Stimulated activated CD4-positive, alpha-beta T cell treated with anti-CD3 and anti-CD28 coated beads, Interleukin-1b, Interleukin-23, amount 100 ng/mL, for 1 hour (primary cell): ENCODE measurements at places on chromosomes 16 and 17.

DNA sequence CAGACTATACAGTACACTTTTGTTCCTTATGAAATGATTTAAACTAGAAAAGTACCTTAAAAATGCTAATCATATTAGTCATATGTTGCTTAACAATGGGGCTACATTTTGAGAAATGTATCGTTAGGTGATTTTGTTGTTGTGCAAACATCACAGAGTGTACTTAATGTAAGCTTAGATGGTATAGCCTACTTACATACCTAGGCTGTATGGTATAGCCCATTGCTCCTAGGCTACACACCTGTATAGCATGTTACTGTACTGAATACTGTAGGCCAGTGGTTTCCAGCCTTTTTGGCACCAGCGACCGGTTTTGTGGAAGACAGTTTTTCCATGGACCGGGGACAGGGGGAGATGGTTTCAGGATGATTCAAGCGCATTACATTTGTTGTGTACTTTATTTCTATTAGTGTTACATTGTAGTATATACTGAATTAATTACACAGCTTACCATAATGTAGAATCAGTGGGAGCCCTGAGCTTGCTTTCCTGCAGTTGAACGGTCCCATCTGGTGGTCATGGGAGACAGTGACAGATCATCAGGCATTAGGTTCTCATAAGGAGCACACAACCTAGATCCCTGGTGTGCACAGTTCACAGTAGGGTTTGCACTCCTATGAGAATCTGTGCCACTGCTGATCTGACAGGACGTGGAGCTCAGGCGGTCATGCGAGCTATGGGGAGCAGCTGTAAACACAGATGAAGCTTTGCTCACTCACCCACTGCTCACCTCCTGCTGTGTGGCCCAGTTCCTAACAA is 35.0 kb upstream of the MRC2 start:
- DNase-seq: no peak

DNA sequence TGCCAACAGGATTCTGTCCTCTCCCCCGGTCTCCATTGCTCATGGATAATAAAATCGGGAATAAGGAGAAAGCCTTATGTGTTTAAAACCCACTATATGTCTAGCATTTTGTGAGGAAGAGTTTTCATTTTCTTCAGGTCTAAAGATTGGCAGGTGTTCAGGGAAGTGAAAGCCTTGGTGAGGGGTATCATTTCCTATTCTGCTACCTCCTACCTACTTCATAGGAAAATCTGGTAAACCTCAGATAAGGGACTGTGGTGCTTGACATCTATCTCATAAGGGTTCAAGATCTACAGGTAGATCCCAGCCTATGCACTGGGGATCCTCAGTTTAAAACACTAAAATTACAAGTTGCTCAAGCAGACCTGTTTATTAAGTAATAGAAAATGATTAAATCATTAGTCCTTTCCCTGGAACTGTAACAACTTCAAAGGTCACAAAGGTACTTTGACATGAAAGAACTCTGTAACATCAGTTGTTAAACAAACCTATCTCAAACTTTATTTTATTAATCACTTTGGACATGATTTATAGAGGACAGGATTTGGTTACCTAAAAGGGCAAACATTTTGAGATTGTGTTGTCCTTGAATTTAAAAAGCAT is 6.5 kb downstream of the MOSMO start:
- DNase-seq: no peak

DNA sequence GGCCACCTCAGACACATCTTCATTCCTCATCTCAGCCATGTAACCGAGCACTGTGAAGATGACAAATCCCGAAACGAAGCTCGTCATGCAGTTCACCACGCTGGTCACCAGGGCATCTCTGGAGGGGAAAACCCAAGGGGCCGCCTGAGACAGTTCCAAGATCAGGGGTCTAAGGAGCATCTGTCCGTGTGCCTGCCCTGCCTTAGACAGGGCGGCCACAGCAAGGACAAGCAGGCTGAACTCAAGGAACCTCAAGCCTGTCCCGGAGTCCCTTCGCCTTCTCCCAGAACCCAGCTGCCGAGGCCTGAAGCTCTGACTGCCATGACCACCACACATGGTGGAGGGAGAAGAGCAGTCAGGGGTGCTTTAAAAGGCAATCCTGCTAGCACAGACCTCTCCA is 22.7 kb downstream of the SLC6A4 start:
- DNase-seq: no peak

- DNase-seq: no peak
Observed at GRCh38 chr16:5971924-5972323, 874.3 kb upstream of the EEF2KMT start.

GRCh38 chr16:35185366-35186044 is 1726.1 kb downstream of the TP53TG3F start:
- no peak for DNase-seq

DNA sequence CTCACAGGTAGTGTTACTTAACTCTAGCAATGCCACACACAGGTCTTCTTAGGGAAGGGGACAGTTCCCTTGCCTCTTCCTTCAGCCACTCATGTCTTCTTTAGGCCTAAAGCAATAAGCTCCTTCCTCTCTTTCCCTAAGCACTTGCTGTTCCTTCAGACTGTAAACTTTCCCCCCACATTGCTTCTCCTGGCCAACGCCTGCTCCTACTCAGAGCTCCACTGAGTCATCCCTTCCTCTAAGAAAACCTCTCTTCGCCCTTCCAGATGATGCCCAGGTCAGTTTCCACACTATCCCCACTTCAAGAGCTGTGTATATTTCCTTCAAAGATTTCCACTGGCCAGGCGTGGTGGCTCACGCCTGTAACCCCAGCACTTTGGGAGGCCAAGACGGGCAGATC is 12.5 kb upstream of the EPOP start:
- DNase-seq: no peak

DNA sequence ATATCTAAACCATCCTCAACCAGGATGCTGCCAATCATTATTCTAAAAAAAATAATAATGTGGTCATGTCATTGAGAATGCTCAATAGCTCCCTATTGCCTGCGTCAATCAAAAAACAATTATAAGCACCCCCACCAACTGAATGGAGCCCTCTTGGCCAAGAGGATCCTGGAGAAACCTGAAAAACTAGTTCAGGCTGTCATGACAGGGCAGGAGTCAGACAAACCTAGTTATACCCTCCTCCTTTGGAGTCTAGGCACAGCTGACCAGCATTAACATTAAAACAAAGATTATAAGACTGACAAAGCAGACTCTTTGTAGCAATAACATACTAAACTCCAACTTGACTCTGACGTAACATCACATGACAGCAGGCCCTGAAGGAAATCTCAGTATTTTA is 119.2 kb upstream of the CCL2 start:
- no peak for DNase-seq

DNA sequence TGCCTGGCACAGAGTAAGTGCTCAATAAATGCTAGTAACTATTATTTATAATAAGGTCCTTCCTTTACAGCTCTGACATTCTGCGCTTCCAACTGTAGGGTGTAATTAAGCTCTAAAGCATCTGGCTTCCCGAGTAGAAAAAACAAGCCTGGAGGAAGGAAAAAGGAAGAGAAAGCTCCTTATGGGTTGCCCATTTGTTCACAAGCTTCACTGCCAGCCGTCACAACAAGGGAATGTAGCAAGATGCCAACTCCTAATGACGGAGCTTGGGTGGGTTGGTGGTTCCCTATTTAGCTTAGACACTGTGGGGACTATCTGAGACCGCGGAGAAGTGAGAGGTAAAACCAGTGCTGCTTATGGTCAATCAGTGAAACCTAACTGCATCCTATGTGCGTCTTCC is 7.3 kb upstream of the RPRML start:
- DNase-seq: no peak

- DNase-seq: no peak
Observed at GRCh38 chr17:66647391-66647983, 187.4 kb upstream of the CACNG5 start.

DNA sequence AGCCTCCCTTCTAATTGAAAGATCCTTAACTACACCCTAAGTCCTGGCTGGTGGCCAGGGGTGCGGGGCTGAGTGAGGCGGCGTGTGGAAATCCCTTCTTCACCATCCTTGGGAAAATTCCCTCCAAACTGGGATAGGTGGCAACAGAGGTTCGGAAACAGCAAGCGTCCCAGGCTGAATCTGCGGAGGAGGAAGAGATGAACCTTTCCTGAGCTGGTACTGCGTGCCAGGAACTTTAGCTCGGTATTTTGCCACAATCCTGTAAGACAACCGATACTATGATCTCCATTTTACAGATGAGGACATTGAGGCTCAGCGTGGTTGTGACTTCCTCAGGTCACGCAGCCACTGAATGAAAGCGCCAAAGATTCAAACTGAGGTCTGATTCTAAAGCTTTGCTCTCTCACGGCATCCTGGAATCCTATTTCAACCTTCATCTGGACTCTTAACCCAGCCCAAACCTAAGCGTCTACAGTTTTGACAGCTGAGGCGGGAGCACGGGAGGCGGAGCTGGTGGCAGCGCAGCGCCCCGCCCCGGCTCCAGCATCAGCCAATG is 583 bp upstream of the CYLD start:
- DNase-seq: no peak

DNA sequence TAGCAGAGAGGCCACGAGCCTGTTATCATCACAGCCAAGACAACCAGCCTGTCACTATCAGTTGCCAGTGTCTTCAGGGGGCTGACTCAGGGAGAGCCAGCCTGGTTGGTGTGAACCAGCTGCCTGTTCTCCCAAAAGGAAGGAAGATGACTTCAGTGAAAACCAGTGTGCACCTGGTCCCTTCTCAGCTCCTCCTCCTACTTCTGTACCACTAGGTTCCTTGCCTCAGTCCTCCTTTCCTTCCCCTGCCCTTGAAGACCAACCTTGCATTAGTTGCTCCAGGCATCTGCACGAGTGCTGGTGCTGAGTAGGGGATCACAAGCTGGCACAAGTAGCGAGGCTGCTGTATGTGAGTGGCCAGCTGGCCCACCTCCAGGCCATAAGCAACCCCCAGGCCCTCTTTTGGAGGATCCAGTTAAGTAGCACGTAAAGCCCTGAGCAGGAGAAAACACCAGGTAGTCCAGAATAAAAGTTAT is 8.5 kb downstream of the TUBG1 start:
- no peak for DNase-seq

DNA sequence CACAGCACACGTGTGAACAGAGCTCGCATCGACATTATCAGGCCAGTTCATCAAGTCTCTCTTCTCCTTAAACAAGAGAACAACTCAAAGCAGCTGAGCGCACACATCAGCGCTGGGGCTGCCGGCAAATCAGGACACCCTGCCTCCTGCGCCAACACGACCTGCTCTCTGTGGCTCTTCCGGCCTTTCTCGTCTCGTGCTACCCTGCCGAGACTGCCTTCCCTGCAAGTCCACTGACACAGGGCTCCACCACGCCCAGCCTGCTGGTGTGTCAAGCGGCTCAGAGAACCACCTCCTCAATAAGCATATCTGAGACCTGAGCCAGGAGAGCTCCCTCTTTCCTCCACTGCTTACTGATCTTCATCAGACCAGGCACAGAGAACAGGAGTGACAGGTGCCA is 96.9 kb downstream of the ZNF778 start:
- DNase-seq: no peak

DNA sequence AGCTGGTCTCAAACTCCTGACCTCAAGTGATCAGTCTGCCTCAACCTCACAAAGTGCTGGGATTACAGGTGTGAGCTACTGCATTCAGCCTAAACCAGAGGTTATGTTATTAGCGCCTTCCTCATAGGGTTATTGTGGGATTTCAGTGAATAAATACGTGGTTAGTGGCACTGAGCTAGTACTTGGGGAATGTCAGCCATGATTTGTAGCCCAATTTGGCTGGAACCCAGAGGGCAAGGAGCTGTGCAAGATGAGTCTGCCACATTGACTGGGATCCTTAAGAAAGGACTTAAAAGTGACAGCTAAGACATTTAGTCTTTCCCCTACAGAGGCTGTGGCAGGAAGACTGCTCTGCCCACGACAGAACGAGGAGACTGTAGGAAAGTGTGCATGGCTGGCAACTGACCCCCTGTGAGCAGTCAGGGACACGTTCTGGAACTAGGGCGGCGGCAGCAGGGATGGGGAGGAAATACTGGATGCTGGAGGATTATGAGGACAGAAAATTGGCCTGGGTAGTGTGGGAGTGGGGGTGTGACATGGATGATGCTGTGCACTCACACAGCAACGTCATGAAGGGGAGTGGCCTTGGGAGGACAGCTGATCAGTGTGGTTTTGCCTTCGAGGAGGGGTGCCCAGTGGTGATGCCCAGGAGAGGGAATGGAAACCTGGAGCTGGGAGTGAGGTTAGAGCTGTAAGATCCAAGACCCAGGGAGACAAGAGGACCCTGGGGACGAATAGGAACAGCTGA is 14.6 kb downstream of the ATP5PD start:
- DNase-seq: no peak

- DNase-seq: no peak
Observed at GRCh38 chr17:384622-385177, 32.1 kb upstream of the RPH3AL start.

DNA sequence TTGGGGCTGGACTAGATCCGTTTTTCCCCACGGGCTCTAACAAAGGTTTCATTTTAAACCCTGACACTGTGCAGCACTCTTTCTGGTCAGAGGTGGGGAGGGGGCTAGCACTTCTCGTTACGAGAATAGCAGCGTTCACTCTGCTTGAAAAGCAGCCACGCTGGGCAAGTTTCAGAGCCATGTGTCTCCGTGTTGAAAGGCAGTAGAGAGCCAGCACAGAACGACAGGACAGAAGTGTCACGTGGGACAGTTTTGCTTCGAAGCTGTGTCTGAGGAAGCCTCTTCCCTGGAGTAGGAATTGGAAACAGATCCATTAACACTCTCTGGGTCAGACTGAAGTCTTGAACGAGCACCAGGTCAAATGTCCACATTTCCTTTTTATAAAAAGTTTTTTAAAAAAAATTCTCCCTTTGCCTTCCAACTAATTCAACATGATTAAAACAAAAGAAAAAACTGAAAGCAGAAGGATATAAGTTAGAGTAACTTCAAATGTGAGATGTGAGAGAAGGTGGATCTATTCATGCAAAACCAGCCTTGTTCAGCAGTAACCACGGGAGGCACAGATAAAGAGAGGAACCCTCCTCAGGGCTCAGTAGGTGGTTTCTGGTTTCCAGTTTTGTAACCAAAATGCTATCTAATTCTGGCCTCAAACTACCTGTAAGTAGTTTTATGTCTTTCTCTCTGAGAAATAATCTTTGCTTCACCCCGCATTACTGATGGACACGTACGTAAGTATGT is 65.0 kb downstream of the SMG6 start:
- DNase-seq: no peak

- no peak for DNase-seq
Observed at GRCh38 chr17:83075270-83075880, 4.0 kb upstream of the METRNL start.
